D721Med (cell line): ENCODE measurements at places on chromosomes 3 and 15.

DNA sequence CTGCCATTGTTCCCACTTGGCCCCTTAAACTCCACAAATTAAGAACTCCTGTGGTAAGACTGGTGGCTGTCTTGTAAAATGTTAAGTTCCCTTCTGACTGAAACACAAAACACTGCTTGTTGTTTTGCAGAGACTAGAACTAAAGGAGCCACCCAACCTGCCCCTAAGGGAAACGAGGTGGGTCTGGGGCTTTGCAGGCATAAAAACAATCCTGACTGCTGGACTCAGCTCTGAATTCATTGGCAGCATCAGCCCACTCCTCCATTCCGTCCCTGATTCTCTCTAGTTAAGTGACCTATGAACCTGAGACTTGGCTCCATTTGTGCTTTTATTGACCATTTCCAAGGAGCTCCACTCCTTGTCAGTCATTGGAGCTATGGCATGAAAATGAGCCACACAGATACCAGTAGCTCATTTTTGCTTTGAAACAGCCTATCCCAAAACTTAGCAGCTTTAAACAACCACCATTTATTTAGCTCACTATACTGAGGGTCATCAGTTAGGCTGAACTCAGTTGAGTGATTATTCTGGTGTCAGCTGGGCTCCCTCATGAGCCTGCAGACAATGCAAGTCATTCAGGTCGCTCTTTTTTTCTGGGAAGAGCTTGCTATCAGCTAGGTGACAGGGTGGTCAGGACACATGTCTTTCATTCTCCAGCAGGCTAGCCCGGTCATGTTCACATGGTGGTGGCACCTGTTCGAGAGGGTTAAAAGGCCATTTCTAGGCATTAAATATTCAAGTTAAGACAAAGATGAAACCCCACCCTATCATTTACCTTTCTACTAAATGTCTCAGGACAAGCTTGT is 175.1 kb upstream of the CTNNB1 start:
- no peak for DNase-seq

DNA sequence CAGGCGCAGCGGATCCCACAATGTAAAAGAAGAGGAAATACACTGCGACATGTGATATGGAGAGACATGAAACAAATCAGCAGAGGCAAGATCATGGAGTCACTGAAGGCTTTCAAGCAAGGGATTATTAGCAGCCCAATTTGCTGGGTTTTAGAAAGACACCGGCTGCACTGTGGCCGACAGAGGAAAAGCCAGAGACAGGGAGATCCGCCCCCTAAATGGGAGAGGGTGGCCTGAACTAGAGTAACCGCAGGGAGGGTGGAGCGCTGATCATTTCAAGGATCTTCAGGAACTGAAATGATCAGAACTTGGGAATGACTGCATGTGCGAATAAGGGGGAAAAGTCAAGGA is 612 bp upstream of the C15orf40 start:
- no peak for DNase-seq

DNA sequence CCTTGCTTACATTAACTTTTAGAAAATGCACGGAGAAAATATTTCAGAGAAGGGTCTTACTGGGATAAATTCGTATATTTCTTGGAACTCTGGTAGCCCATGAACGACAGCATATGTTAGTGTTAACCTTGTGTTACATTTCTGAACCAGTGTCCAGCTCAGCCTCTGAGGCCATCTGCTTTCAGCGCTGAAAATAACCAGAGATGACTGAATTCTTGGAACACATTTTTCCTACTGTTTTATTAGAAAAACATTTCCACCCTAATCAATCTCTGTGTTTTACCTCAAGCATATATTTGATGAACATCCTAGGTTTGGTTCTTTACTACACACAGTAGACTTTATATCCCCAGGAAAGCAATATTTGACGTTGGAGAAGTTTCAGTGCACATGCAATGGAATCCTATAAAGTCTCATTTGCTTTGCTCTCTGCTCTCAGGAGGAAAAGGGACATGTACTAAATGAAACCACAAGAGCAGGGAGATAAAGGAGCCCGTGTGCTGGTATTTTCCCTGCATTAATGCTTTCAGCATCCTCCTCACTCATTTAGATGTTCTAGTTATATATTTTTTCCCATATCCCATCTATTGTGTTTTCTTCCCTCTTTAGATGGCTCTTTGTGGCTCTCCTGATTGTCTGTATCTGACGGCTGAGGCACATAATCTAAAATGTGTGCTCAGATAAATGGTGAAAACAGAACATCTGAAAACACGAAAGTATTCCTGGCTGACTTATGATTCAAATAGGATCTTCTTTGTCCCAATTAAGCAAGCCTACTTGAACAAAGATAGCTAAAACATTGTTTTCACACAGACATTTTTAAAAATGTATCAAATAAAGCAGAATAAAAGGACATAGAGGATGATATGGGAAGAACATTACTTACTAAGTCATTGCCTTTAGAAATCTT is 151.7 kb upstream of the KCNMB2 start:
- DNase-seq = no peak

GRCh38 chr3:186261638-186262037 is 100.4 kb downstream of the DGKG start:
- no peak for DNase-seq

DNA sequence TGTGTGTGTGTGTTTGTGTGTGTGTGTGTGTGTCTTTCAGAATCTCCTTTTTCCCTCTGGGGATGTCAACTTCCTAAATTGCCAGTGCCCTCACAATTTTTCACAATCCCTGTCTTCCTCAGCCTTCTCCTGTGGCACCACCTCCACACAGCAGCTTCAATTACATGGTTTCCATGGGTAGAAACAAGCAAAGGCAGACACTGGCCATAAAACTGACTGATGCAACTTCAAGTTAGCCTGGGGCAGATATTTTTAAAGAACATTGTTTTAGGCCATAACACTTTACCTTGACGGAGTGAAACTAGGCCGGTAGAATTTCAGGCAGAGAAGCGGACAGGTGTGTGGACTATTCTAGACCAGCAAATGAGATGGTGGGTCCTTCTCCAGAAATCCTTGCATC is 405.8 kb upstream of the SUCLG2 start:
- DNase-seq = no peak

- DNase-seq = no peak
These were observed 422.7 kb upstream of the TPRG1 start for GRCh38 chr3:188749010-188749617.

DNA sequence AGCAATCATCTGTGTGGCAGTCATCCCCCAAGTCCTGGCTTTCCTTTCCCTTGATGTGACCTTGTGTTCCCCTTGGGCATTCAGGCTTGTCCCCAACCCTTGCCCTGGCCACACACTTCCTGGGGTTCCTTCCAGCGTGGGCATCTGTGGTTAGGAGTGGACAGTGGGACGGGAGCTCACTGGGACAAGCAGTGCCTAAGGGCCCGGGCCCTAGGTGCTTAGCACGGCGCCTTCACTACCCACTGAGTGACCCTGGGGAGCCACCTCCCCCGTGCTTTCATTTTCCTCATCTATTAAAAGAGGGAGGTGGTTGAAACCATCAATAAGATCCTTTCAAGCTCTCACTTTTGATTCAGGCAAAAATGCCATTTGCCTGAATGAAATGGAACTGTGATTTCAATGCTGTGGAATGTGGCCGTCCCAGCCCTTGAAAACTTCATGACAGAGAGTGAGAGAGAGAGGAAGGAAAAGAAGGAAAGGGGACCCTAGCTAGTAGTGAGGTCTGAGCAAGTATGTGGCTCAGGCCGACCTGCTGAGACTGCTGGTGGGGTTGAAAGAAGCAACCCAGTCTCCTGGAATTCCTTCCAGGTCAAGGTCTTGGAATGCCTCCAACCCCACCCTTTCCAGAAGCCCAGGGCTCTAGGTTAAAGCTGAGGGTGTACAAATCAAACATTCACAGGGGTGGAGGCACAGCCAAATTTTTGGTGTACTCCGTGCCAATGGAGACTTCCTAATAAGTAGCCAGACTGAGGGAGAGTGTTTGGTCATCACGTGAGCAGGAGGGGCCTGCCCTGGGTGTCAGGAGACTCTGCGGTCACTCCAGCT is 302.9 kb downstream of the TLE3 start:
- DNase-seq = no peak

GRCh38 chr15:67225336-67225735 is 29.1 kb downstream of the AAGAB start:
- no peak for DNase-seq

GRCh38 chr3:127228866-127229265 is 35.9 kb downstream of the PRR23E start:
- no peak for DNase-seq

- DNase-seq = no peak
These were observed 44.6 kb downstream of the SH3BP5 start for GRCh38 chr3:15287565-15288330.

GRCh38 chr3:183492849-183493179 is 62.7 kb downstream of the KLHL6 start:
- no peak for DNase-seq

- no peak for DNase-seq
These were observed 35.2 kb downstream of the ARMC8 start for GRCh38 chr3:138222131-138222941.
